NCI-H345 (cell line): ENCODE measurements at places on chromosomes 12 and 14.
A peak's percentile ranks its signal among the peaks of the same experiment; 100 is the strongest.

- DNase-seq, result no peak
Observed at GRCh38 chr14:33505963-33506329, 444.9 kb downstream of the EGLN3 start.

- no peak for DNase-seq
Observed at GRCh38 chr14:105011312-105011990, 9.4 kb downstream of the CDCA4 start.

DNA sequence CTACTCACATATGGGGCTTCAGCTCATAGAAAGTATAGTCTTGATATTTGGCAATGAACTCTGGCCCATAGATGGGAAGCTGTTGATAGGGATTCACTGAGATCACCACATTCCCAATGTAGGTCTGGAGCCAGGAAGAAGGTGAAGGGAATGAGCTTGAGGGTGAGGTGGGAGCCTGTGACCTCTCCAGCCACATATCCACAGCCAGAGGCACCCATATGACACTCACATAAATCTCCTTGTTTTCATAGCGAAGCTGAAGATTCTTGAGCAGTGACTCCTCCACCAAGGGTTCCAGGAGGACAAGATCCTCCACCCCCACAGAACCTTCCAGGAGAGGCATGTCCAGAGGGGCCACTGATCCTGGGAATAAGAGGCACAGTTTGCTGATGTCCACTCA lies 1.9 kb downstream of the MYO1A start:
- DNase-seq, result no peak

- no peak for DNase-seq
Observed at GRCh38 chr14:30330445-30330844, 228.5 kb upstream of the G2E3 start.

GRCh38 chr12:230925-231671 lies 17.1 kb upstream of the SLC6A12 start:
- no peak for DNase-seq

DNA sequence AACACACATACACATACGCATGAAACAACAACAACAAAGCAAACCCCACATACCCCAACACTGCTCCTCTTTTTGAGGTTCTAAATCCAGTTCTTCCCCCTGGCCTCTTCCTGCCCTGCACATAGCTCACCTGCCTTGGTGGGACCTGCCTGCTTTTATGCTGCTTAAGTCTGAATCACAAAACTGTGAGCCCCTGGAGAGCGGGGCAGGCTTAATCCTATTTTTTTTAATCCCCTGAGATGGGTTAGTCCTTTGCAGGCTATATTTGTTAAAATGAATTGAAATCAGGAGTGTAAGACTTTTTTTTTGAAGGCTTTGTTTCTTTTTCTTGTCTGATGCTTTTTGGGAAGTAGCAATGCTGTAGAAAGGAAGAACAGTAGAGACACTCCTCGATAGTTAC lies 84.6 kb upstream of the MAX start:
- no peak for DNase-seq

DNA sequence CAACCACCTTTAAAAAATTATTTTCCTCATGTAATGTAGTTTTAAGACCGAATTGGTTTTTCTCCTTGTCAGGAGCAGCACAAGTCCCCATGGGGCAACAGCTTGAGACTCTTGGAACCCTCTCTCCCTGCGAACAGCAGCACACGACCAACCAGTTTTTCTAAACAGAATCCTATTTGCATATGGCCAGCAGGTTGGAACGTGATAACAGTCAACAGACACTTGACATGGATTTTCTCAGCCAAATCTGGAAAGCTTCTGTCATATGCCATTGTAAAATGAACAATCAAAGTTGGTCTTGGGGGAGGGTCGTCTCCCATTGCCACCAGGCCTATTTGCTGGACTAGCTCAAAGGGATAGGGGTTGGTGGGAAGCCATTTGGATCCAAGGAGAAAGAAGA lies 1915.0 kb upstream of the FLRT2 start:
- peak; percentile 54 for DNase-seq

DNA sequence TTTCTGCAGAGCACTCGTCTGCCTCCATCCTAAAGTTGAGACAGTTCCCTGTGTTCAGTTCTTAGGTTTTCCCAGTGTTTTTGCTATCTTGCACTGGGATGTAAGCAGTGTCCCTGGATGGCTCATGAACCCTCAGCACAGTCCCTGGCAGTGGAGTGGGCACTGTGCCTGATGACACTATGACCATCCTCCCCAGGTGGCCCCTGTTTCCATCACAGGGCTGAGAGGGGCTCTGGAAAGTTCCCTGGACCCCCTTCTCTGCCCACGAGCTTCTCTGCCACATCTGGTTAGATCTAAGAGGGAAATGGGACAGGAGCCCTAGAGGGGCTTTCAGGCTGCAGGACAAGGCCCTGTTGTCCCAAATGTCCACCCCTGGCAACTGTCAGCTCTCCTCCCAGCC lies 249.8 kb upstream of the SFSWAP start:
- DNase-seq, result no peak

DNA sequence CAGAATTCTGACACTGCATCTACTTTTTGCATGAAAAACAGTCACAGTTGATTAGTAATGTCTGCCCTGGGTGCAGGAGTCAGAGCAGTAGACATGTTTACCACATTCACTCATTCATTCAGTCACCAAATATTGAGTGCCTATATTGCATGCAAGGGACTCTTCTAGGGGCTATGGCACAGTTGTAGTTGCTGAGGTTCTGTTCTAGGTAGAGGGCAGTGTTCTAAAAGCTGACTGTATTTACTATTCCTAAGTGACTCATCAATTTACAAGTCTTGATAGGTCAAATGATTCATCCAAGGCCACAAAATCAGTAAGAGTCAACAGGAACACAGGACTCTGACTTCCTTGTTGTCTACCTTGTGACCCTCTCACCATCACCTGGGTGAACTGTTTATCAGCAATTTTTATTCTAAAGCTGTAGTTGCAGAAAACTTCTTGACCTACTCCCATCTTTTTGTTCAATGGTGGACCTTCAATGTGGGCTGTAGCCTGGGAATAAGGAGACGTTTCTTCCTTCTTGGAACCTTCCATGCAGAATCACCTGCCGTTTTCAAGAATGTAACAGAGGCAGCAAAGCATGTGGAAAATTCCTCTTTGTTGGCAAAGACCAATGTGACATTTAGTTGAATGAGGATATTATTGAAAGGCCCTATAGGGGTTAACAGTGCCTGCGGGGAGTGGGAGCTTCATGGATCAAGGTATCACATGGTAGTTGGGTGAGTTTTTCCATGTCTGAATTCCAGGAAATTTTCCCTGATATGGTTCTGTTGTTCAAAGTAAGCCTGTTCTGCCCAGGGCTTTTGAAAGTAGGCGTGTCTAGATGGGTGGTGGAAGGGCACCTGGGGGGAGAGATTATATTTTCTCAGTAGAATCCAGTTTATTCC lies 223.2 kb downstream of the KTN1 start:
- DNase-seq, result no peak

DNA sequence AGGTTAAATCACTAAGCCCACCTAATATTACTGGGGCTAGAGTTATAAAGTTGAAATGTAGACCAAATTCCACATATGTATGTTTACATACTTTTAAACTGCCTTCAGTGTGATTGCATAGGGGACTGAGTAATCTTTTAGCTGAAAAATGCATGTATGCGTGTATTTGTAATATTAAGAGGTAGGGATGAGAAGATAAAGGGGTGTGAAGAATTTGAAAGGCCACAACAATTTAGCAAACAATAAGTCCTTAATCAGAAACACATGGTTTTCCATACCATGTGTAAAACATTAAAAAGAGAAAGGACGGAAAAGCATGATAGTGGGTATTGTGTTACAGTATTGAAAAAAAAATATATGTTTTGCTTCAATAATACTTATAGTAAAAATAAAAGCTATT lies 919.9 kb upstream of the FLRT2 start:
- no peak for DNase-seq

DNA sequence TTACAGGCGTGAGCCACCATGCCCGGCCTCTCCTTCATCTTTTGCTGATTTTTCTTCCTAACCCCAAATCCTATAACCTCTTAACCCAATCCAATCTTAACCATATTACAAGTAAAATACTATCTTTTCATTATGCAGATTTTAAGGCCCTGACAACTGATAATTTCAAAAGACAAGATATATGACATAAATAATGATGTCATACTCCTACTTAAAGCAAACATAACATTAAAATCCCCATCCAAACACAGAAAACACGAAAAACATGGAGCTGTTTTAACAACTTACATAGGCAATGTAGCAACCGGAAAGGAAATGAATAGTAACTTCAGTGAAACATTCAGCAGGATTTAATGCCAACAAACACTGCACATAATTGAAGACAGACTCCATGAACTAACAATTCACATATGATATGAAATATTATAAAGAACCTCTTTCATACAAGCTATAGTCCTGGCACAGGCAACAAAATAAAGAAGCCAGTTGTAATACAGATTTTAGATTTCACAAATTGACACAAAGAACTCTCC lies 21.5 kb downstream of the USP44 start:
- no peak for DNase-seq

DNA sequence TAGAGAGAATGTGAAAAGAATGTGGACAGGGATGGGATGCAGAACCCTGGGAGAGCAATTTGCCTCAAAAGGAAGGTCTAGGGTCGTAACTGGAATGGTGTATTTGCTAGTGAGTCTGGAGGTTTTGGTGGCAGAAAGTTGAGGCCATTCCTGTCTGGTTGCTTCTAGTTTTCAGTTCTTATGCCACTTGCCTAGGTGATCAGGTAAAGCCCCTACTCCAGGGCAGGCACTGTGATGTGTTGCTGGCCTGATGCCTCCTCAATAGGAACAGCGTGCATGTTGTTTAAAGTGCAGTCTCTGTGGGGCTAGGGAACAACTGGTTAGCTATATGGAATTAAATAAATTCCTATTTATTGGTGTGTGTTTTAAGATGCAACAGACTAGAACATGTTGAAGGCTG lies 6.4 kb downstream of the OS9 start:
- no peak for DNase-seq

GRCh38 chr14:75044322-75044721 lies 6.9 kb downstream of the MLH3 start:
- no peak for DNase-seq

DNA sequence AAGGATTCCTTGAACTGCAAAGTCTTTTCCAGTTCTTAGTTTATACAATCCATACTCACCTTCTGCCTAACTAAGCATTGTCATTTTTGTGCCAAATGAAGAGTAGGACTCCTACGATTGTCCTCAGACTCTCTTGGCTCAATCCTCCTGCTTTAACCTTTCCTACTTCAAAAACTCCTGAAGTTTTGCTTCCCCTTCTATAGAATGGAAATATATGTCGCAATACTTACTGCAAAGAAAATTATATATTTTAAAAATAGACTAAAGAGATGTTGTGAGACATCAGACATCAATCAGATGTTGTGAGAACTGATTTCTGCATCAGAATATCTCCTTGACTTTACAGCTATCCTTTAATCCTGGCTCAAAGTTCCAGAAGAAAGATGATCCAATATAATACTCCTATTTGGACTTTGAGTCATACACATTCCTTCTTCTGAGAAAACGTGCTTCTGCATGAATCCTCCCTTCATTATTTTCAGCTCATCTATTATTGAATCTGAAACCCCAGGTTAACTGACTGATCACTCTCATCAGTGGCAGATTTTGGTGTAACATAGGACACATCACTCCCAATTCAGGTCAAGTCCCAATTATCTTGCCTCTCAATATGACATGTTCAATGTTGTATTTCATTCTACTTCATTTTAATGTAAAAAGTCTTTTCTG lies 48.8 kb downstream of the A2M start:
- DNase-seq, result no peak

DNA sequence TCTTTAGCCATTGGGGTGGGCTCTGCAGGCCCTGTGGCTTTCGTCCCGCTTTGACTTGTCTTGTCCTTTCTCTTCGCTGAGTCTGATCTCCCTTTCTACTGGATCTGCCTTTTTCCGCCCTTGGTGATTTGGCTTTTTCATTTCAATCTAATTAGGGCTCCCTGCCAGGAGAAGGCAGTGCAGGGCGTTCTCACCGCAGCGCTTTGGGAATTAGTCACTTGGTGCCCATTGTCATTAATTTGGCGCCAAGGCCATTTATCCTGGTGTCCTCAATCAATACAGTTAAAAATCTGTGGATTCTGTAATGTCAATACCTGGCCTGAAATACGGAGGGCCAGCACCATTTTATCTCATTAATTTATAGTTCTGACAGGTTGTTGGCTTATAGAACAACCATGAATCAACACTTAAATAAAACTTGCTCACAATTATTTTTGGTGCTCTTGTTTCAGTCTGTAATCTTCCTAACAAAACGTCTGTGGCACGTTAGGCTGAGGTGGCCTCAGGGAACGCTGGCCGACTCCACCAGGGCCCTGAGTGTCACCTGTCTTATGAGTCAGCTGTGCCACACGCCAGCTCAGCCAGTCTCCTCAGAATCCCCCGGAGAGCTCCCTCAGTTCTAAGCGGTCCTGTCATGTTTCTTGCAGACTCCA lies 115.7 kb downstream of the BEGAIN start:
- DNase-seq, result peak; percentile 88

GRCh38 chr14:78618368-78618767 lies 448.2 kb downstream of the NRXN3 start:
- no peak for DNase-seq

DNA sequence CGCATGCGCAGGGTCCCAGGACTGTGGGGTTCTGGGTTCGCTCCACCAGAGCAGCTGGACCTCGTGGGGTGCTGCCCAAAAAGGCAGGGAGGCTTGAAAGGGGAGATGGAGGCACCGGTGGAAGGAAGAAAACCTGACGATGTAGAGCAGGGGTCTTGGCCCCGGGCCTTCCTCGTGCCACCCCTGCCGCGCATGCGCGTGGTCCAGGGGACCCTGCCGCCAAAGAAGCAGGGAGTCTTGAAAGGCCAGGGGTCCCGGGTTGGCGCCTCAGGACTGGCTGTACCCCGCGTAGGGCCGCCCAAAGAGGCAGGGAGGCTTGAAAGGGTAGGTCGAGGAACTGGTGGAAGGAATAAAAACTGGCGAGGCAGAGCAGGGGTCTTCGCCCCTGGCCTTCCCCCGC lies 321.0 kb downstream of the ALG10 start:
- no peak for DNase-seq

DNA sequence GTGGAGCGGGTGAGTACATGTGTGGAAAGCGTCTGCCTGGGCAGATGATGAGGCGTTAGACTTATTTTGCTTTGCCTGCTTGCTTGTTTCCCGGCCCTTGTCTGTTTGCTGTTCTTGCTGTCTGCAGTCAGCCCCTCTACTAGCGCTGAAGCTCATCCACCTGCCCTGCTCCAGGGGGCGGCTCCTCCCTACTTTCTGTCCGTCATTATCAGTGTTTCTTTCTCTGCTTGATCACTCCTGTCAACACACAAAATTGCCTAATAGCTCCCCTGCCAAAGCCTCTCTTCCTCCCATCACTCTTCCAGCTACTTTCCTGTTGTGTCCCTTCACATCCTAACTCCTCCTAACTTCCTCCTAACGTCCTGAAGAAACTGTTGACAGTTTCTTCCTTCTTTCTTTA lies 34.9 kb upstream of the GALNT8 start:
- DNase-seq, result no peak
